ENCODE measurements at places on chromosomes 6 and 20.

GRCh38 chr6:125114248-125114858 is 39.2 kb upstream of the TPD52L1 start:
- no peak for DNase-seq

DNA sequence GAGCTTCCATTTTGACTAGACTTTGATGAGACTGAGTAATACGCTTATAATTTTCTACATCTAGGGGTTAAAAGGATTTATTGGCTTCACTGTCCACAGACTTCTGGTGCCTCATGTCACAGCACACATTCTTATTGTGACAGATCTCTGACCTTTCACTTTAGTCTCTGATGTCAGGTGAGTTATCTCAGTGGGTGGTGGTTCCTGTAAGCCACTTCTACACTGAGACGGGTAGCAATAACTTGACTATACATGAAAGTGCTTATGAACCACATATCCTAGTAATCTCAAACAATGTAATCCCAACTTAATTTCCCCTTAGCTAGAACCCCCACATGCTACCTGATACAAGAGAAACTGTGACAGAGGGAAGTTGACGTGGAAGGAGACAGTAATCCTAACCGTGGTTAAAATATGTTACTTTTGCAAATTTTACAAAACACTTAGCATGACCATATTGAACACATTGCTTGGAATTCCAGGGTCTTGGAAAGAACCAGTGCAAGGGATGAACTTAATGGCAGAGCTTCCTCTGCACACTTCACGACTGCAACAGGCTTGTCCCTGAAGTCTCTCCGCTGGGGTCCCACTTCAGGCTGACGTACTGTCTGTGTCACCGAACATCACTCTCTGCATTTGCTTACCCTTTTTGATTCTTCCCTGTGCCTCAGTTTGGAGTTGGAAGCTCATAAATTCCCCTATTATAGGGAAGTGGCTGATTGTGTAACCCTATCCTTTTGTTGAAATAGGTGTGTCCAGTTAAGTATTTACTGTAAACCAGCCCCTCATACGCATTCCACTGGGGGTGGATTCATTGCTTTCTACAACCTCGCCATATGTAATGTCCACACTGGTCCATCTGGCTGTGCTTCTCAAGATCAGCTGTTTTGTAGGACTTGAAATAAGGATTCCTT is 6.4 kb upstream of the TRIM40 start:
- no peak for DNase-seq

- no peak for DNase-seq
These were observed 445.9 kb downstream of the PHF3 start for GRCh38 chr6:64081453-64081852.

- no peak for DNase-seq
These were observed 50.8 kb downstream of the FKBP5 start for GRCh38 chr6:35637911-35638310.

DNA sequence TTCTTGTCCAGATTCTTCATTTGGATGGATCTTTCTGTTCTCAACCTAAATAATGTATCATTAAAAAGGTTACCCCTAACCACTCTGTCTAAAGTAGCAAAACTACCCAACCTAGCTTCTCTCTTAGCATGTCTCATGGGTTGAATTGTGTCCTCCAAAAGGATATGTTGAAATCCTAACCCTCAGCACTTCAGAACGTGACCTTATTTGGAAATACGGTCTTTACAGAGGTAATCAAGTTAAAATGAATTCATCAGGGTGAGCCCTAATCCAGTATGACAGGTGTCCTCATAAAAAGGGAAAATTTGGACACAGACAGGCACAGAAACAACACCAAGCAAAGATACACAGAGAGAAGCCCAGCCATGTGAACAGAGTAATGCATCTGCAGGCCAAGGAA is 6.1 kb upstream of the FRK start:
- DNase-seq = no peak

- DNase-seq = no peak
These were observed 175.6 kb upstream of the PDE7B start for GRCh38 chr6:135675862-135676261.

- DNase-seq = no peak
These were observed 64.4 kb upstream of the TMEM170B start for GRCh38 chr6:11473008-11473740.

GRCh38 chr6:106872049-106872448 is 102.5 kb downstream of the CD24 start:
- DNase-seq = no peak

DNA sequence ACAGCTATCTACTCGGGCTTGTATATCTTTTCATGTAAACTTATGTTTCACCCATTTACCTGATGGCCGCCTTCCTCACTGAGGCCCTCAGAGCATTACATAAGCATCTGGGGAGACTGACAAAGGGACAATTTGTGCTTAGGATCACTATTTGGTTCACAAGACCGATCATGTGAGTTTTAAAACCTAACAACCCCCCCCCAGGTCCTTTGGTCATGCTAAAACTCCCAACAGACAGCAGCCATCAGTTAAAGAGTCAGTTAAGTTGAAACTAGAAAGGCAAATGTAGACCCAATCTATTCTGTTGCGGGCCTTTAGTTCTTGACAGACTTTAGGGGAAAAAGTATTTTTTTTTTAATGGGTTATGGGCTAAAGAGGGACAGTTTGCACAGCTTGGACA is 205.0 kb upstream of the RNF24 start:
- no peak for DNase-seq

DNA sequence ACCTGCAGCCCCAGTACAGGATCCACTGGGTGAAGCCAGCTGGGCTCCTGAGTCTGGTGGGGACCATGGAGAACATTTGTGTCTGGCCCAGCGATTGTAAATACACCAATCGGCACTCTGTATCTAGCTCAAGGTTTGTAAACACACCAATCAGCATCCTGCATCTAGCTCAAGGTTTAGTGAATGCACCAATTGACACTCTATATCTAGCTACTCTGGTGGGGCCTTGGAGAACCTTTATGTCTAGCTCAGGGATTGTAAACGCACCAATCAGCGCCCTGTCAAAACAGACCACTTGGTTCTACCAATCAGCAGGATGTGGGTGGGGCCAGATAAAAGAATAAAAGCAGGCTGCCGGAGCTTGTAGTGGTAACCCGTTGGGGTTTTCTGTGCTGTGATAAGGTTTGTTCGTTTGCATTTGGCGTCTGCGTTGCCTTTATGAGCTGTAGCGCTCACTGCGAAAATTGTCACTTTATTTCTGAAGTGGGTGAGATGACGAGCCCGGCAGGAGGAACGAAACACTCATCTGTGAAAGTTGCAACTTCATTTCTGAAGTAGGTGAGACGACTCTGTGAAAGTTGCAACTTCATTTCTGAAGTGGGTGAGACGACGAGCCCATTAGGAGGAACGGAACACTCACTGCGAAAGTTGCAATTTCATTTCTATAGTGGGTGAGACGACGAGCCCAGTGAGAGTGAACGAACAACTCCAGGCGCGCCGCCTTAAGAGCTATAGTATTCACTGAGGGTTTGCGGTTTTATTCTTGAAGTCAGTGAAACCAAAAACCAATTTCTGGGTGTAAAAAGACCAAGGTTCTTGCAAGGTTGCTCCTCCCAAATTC is 31.1 kb downstream of the SERPINB6 start:
- no peak for DNase-seq

DNA sequence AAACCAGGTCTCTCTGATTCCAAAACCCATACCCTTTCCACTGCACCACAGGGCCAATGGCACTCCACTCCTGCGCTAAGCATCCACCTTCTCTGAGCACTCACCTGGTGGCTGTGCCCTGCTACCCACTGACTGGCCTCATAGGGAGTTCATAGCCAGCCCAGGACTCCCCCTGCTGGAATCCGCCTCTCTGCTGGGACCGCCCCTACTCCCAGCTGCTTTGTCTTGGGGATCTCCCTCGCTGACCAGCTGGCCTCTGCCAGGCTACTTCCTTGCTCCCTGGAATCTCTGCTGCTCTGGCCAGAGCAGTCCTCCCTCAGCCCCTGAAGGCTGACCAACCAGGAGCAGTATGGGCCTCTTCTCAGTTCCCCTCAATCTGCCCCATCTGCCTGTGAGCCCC is 129.7 kb downstream of the FAXC start:
- no peak for DNase-seq

GRCh38 chr6:47207261-47207660 is 102.4 kb downstream of the TNFRSF21 start:
- no peak for DNase-seq

DNA sequence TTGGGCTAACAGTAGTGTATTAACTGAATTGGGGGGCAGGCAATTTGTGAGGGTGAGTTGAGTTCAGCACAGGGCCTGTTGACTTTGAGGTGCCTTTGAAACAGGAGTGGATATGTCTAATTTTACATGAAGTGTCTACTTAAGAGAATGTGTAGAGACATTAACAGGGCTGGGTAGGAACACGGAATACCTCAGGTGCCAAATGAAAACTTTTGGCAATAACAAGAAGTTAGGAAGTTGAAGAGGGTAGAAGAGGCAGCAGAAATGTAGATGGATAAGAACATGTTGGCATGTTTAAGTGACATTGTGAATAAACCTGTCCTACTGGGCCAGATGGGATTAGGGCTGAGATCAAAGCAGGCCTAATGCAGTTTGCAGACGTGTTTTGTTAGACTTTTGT is 117.0 kb downstream of the SLC16A10 start:
- no peak for DNase-seq
